Osteoblast (primary cell): ENCODE measurements at places on chromosomes 6 and 20. TPM values are rescaled to one million over a fixed set of nuclear protein-coding genes. Genes with fewer than 3 reads are reported as not detected.

Gene RIMS4
- 0.29 and 0.36 TPM in 2 replicates for total RNA-seq

Gene TSHZ2
- 3.5 and 3.6 TPM in 2 replicates for total RNA-seq

Gene BCAS1
- under 0.01 TPM in 1 of 2 replicates, not detected in the other for total RNA-seq

Gene KCNQ5
- 4.0 and 8.5 TPM in 2 replicates for total RNA-seq

Gene KHDC1L
- 0.72 TPM in 1 of 2 replicates, not detected in the other for total RNA-seq

Gene FRMD1
- under 0.01 TPM in 2 replicates for total RNA-seq

Gene SEL1L2
- not detected in 2 replicates for total RNA-seq

Gene DPM1
- total RNA-seq, result 43.3 and 53.2 TPM in 2 replicates

Gene KIF3B
- total RNA-seq, result 37.4 and 39.4 TPM in 2 replicates

Gene GPLD1
- 0.72 and 0.88 TPM in 2 replicates for total RNA-seq

Gene PGC
- total RNA-seq, result not detected in 2 replicates

Gene SLC44A4
- not detected in 2 replicates for total RNA-seq

Gene SLC17A1
- not detected in 2 replicates for total RNA-seq

Gene NELFE
- total RNA-seq, result 86.5 and 95.8 TPM in 2 replicates

Gene CLPSL2
- not detected in 2 replicates for total RNA-seq

Gene LY6G6C
- not detected in 2 replicates for total RNA-seq

Gene PTGIS
- total RNA-seq, result 33.6 and 89.8 TPM in 2 replicates

Gene ZNF451
- 65.1 TPM in 2 replicates for total RNA-seq

Gene CNPY3
- 33.3 TPM in 2 replicates for total RNA-seq

Gene ENPP1
- 16.3 and 20.3 TPM in 2 replicates for total RNA-seq

Gene HSP90AB1
- total RNA-seq, result 676 and 702 TPM in 2 replicates

Gene GMDS
- total RNA-seq, result 23.2 and 30.9 TPM in 2 replicates

Gene PKHD1
- not detected in 2 replicates for total RNA-seq

Gene VSX1
- total RNA-seq, result not detected in 2 replicates

Gene KCNB1
- total RNA-seq, result under 0.01 TPM in 2 replicates

Gene RNF39
- total RNA-seq, result not detected in 2 replicates

Gene OR2H1
- not detected in 2 replicates for total RNA-seq
